ENCODE measurements at places on chromosomes 12 and 14.

GRCh38 chr12:108854451-108855283 lies 2.7 kb downstream of the SSH1 start:
- peak; percentile 31 for DNase-seq

GRCh38 chr12:95204141-95204866 lies 13.0 kb downstream of the FGD6 start:
- peak; percentile 31 for DNase-seq

GRCh38 chr14:100610511-100611217 lies 23.4 kb upstream of the BEGAIN start:
- DNase-seq = no peak

- no peak for DNase-seq
Observed at GRCh38 chr14:51865953-51866747, 5.7 kb downstream of the GNG2 start.

- no peak for DNase-seq
Observed at GRCh38 chr12:50536831-50537537, 32.2 kb downstream of the DIP2B start.

- DNase-seq = no peak
Observed at GRCh38 chr14:75459099-75459741, 31.4 kb downstream of the JDP2 start.

Data from bone marrow (tissue), 2 donors.